ENCODE measurements at places on chromosomes 7 and 10.

GRCh38 chr7:51223505-51223904 is 93.1 kb downstream of the COBL start:
- no peak for DNase-seq

GRCh38 chr7:64688988-64689387 is 23.1 kb downstream of the ZNF107 start:
- no peak for DNase-seq

- no peak for DNase-seq
Measured at GRCh38 chr10:29723726-29724125, 89.0 kb upstream of the SVIL start.

DNA sequence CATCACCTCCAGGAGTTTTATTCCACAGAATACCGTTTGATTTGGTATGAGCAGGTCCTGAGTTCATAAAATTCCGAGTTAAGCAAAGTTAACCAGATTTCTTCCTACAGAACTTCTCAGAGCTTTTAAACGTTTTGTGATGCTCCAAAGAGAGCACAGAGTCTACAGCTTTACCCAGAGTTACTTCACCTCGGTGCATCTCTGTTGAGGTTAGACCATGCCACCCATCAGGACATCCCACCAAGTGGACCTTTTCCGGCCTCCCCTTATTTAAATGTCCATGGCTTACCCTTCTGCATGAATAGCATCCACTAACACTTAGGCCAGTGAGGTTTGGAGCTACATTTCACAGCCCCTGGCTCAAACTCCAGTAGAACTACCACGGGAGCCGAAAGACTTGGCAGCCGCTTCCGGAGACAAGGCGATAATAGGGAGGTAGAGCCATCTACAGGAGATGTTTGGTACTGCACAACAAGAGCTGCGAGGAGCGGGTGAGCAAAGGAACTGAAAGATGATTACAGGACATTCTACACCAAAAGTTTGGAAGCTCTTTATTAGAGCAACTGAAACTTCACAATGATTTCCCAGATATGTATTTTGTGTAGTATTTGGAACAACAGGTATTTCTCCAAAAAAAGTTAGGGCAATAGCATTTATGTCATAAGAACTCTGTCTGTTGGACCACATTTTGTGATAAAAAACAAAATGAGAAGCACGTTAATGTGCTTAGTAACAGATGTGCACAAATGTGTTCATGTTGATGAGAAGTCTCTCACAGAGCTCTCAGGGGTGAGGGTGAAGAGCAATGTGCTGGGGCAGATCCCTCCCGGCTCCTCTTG is 174.7 kb downstream of the HERPUD2 start:
- peak; percentile 60 for DNase-seq

GRCh38 chr7:40990841-40991240 is 712.0 kb downstream of the INHBA start:
- no peak for DNase-seq

- no peak for DNase-seq
Measured at GRCh38 chr10:673492-673891, 16.0 kb downstream of the DIP2C start.

GRCh38 chr7:29606287-29606721 is 42.7 kb downstream of the PRR15 start:
- no peak for DNase-seq

GRCh38 chr10:29596826-29597225 is 37.9 kb downstream of the SVIL start:
- DNase-seq, result no peak

- no peak for DNase-seq
Measured at GRCh38 chr7:50293509-50294179, 10.9 kb upstream of the IKZF1 start.

- DNase-seq, result no peak
Measured at GRCh38 chr7:85025312-85025756, 161.5 kb downstream of the SEMA3D start.

DNA sequence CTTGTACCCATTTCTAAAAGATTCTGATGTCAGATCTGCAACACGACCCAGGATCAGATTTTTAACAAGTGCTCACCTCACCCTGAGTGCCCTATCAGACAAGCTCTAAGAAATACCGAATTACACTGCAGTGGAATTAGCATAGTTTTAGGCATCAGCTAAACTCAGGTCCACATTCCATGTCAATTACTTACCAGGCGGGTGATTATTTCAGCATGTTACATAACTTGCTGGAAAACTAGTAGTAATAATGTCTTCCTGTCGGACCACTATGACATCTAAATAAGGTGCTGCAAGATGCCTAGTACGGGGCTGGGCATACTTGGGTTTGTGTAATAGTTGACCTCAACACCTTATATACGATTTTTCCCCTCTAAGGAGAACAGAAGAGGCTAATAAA is 21.0 kb downstream of the TRIL start:
- no peak for DNase-seq

- no peak for DNase-seq
Measured at GRCh38 chr10:120266022-120266421, 191.0 kb upstream of the PLPP4 start.

- no peak for DNase-seq
Measured at GRCh38 chr7:72435366-72435765, 23.2 kb upstream of the CALN1 start.

GRCh38 chr10:133372507-133372906 is 647 bp downstream of the ECHS1 start:
- no peak for DNase-seq

DNA sequence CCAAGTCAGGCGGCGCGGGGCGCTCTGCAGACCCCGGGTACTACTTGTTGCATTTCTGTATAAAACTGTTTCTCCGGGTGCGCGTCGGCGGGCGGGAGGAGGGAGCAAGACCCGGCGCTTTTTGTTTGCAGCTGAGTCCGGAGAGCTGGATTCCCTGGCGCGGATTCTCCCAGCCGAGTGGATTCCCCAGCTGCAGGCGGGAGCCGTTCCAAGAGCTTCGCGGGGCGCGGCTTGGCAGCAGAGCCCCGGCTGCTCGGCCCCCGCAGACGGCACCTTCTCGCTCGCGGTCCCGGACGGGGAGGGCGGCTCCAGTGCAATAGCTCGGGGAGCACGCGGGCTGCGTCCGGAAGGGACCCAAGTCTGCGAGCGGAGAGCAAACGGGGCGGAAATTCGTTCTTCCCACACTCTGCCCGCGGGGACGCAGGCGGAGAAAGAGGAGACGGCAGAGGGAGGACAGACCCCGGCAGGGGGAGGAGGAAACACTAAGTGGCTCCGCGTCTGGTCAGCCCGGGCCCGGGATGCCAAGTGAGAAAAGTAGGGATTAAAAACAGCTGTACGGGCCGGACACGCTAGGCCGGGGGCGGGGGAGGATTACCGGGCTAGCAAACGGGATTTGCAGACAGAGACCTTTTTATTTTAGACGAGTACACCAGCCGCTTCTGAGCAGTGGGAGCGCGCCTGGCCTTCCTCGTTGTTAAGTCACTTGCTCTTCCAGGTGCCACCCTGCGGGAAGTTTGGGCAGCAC is at the start of gene TRIL:
Gene TRIL (minus strand): TSS at position 96 of the 745 bp plus-strand sequence. CDS start 284 bp downstream, outside the sequence.
- no peak for DNase-seq

DNA sequence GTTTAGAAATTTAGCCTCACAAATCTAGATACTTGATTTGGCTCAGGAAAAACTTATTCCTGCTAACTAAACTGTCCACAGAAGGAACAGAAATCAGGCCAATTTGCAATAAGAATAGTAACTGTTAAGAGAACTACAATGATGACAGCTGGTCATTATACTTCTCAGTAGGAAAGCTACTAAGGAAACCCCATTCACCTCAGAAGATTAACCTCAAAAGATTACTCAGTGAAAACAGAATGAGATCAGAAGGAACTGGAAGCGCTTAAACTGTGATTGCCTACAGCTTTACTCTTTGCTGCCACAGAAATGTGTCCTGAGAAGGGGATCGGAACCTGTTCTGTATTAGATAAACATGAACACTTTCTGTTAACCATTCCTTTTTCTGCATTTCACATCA is 24.3 kb upstream of the DNAJB12 start:
- DNase-seq, result no peak

DNA sequence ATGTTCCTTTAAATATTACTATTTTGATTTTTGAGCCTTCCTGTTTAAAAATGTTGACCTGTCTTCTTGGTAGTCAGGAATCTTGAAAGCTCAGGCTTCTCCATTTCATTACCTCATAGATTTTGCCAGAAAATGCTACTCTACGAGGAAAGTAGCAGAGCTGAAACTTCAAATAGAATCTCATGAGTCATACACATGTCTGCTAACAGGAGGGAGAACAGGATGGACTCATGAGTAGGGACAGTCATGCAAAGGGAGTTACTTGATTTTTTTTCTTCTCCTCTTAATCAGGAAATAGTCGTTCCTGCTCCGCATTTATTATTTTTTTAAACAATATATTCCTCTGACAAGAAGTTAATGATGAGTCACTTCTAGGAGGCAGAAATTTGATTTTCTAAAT is 37.0 kb upstream of the MINDY3 start:
- DNase-seq, result no peak

DNA sequence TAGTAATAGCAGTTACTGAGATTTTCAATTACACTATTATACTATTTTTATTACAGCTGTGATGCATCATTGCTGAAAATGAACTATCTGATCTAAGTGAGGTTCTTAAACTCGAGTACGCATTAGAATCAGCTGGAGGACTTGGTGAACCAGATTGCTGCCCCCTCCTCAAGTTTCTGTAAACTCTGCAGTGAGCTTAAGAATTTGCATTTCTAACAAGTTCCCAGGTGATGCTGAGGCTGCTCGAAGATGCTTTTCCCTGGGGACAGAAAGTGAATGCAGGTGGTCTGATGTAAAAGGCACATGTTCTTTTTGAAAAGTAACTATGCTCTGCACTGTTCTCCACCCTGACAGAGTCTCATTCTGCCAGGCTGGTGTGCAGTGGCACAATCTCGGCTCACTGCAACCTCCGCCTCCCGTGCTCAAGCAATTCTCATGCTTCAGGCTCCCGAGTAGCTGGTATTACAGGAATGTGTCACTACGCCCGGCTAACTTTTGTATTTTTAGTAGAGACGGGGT is 12.5 kb downstream of the RNF133 start:
- no peak for DNase-seq

GRCh38 chr10:7649673-7650300 is 17.0 kb downstream of the ITIH5 start:
- DNase-seq, result no peak

GRCh38 chr7:140521421-140521820 is 42.1 kb upstream of the MKRN1 start:
- DNase-seq, result no peak

GRCh38 chr7:2280424-2280823 is 33.8 kb downstream of the SNX8 start:
- no peak for DNase-seq

GRCh38 chr7:112897839-112898431 is 107.7 kb upstream of the TMEM168 start:
- no peak for DNase-seq

DNA sequence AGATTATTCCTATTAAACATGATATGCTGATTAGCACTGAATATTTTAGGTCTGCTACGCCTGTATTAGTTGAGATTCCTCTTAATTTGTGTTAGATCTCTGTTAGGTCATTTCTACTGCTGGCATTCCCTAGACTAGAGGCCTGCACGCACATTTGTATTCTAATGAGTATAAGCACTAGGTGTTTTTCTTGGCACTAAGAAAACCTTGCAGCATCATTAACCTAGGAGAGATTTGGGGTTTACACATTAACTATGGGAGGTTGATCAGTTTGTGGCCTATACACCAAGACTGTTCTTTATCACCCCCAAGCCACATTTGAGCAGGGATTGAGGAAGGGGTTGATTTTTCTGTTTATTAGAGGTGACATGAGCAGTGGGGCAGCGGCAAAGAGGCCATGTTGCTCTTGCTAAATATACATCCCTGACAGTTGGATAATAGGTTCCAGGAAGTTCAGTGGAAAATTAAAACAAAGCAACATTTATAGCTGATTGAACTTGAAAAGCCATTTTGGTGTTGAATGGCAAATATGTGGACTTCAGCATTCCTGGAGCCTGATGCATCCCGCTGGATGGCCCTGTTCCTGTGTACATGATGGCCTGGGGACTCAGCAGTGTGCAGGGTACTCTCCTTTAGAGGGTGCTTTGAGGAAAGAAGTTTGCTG is 65.2 kb downstream of the GBF1 start:
- no peak for DNase-seq

- no peak for DNase-seq
Measured at GRCh38 chr7:105222953-105223352, 165.8 kb downstream of the SRPK2 start.

DNA sequence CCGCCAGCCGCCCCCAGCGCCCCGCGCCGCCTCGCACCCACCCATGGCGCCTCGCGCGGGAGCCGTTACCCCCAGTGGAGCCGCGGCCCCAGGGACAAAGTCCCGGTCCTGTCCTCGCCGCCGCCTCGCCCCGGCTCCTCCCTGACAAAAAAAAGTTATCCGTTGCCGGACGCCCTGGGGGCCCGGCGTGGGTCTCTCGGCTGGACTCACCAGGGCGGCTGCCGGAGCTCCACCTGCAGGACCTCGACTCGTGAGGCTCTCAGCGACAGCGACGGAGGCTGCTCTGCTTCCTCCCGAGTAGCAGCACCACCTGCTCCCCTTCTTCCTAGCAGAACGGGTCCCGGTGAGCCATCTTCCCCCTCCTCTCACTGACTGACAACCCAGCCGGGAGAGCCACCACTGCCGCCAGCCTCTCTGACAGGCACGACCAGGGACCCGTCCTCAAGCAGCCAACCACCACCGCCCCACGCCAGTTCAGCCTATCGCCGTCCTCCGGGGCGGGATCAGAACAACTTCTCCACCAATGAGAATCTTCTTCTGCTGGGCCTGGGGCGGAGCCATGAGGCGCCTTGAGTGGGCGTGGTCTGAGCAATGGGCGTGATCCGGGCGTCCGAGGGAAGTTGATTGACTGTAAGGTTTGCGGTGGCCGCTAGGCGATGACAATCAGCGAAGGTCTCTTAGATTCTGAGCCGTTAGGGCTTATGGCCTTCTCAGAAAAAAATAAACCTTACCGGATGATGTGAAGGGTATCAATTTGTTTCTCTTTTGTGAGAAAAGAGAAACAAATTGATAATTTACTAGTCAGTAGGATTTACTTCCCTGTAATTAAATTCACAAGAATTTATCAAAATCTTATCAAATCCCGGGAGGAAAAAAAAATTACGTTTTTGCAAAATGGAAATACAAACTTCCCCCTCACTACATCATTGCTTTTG is at the start of gene HYCC1:
Gene HYCC1 (minus strand): TSS at position 416 of the 935 bp plus-strand sequence. CDS start 23,019 bp downstream, outside the sequence.
- DNase-seq, result peak; percentile 94

GRCh38 chr7:22543169-22543568 is 43.2 kb upstream of the STEAP1B start:
- no peak for DNase-seq

DNA sequence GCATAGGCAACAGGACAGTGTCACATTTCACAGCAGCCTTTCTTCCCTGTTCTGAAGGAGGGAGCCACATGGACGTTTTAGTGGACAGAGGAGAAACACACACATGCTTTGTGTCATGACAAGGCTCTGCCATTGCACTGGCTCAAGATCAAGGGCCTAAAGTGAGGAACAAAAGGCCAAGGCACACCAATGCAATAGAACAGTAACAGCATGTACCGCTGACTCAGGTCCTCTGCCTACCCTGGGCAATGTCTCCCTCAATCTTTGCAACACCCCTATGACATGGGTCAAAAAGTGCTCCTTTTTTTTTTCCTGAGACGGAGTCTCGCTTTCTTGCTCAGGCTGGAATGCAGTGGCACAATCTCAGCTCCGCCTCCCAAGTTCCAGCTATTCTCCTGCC is 57.8 kb upstream of the SDK1 start:
- no peak for DNase-seq

Measured in NCI-H1694 treated with DMSO at 0.1 percent for 48 hours (cell line).